ENCODE measurements at places on chromosomes 13 and 19. TPM values are rescaled to one million over a fixed set of nuclear protein-coding genes. Genes with fewer than 3 reads are reported as not detected.

GRCh38 chr13:98792321-98792720 lies 39.8 kb upstream of the SLC15A1 start:
- no peak for DNase-seq
- peaks cover 39% of the 10 kb centered on the region for H3K36me3 ChIP-seq
- no peak overlapping the region for H3K4me3 ChIP-seq
- no peaks in the 10 kb centered on the region for H3K27me3 ChIP-seq
- H3K4me1 ChIP-seq, result no peaks in the 10 kb centered on the region
- H3K27ac ChIP-seq, result no peak overlapping the region

DNA sequence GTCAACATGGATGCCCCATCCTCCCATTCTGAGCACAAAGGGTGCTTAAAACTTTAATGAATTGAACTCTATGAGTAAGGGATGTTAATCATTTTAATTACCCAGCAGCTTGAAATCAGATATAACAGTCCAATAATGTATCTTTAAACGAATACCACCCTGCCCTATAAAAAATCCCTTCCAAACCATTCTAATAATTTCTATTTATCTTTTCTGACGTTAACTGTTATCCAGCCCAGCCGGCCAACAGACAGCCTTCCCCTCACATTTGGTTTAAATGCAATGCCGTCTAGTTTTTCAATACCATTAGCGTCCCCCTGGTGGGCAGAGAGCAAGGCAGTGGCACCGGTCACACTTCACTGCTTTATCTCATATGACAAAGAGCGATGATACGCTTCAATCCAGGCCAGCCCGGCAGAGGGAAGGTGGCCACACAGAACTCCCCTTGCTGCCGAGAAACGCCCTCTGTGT lies 402.2 kb upstream of the ZNF507 start:
- H3K36me3 ChIP-seq, result no peaks in the 10 kb centered on the region
- H3K27ac ChIP-seq, result no peak overlapping the region
- no peak overlapping the region for H3K4me3 ChIP-seq
- H3K27me3 ChIP-seq, result no peaks in the 10 kb centered on the region
- H3K4me1 ChIP-seq, result no peaks in the 10 kb centered on the region

- peaks cover 16% of the 10 kb centered on the region for H3K4me1 ChIP-seq
- peak within 1 kb of the TSS; percentile 42 for H3K27ac ChIP-seq
- peaks cover 13% of the 10 kb centered on the region for H3K27me3 ChIP-seq
- no peak for DNase-seq
- H3K4me3 ChIP-seq, result peak within 1 kb of the TSS; percentile 51
- H3K36me3 ChIP-seq, result no peaks in the 10 kb centered on the region
Measured at GRCh38 chr19:17026706-17027534, at the start of gene CPAMD8. CPAMD8 (minus strand) TSS chr19:17026810; CDS start chr19:17026642, 168 bp downstream.

OSCAR gene
- total RNA-seq, result 59.5 TPM

RTBDN gene
- total RNA-seq, result not detected

- H3K4me1 ChIP-seq, result peaks cover 11% of the 10 kb centered on the region
- no peak for DNase-seq
- no peaks in the 10 kb centered on the region for H3K27me3 ChIP-seq
- H3K4me3 ChIP-seq, result no peak overlapping the region
- no peak overlapping the region for H3K27ac ChIP-seq
- no peaks in the 10 kb centered on the region for H3K36me3 ChIP-seq
Measured at GRCh38 chr13:100234006-100234405, 145.1 kb downstream of the PCCA start.

DNA sequence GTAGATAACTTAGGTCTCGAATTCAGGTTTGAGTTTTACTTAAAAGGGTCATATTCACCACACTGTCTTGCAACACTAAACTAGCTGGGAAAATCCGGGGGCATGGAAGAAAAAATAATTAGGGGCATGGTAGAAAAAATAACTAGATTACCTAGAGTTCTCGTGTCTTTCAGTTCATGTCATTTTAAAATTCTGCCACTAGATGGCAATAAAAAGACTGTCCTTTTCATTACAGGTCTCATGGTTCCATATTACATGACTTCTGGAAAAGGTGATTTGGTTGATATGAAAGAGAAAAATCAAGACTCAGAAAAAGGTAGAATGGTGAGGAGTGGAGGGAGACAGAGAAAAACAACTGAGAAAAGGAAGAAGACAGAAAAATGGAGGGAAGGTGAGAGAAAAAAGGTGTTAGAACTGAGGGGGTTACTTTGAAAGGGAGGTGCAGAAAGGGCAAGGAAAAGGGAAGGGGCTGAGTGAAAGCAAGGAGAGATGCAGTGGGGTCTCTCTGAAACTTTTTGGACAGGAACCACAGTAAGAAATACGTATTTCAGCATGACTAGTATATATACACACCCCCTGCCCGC lies 299.0 kb downstream of the KLF12 start:
- H3K27me3 ChIP-seq, result no peaks in the 10 kb centered on the region
- H3K4me3 ChIP-seq, result no peak overlapping the region
- DNase-seq, result no peak
- no peaks in the 10 kb centered on the region for H3K36me3 ChIP-seq
- no peaks in the 10 kb centered on the region for H3K4me1 ChIP-seq
- no peak overlapping the region for H3K27ac ChIP-seq

DNA sequence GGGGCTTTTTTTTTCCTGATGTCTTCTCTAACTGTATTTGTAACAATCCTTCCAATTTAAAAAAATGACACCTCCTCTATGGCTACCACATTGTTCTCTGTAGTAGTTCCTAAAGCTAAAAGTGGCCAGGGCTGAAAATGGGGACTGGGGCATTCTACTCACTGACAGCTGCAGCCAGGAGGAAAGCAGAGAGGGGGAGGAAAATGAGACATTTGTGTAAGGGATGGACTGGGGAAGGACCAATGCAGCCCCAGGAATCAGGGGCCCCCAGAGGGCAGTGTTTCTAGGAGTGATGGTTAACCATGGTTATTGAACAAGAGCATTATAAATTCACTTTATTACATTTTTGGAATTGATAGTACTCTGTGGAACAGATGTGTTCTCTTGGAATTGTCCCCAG lies 34.3 kb upstream of the C1QTNF9 start:
- no peaks in the 10 kb centered on the region for H3K36me3 ChIP-seq
- H3K27ac ChIP-seq, result no peak overlapping the region
- H3K4me1 ChIP-seq, result peaks cover 55% of the 10 kb centered on the region
- no peak for DNase-seq
- no peak overlapping the region for H3K4me3 ChIP-seq
- H3K27me3 ChIP-seq, result no peaks in the 10 kb centered on the region

DNA sequence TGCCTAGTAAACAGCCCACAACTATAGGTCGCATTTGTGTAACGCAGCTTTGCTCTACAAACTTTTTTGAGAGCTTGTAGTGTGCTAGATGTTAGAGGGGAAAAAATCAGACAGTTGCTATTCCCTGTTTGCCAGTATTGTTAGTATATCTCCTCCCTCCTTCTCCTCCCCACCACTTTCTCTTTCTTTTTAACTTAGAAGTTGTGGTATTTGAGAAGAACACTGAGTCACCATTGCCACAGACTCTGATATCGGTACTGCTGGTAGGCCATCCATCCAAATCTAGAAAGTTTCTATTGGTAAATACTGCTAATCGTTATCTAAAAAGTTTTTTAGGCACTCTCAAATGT lies 666 bp downstream of the POMP start:
- peaks cover 24% of the 10 kb centered on the region for H3K36me3 ChIP-seq
- H3K27ac ChIP-seq, result peak overlapping the region; percentile 91
- H3K4me3 ChIP-seq, result peak overlapping the region; percentile 83
- no peaks in the 10 kb centered on the region for H3K27me3 ChIP-seq

DNA sequence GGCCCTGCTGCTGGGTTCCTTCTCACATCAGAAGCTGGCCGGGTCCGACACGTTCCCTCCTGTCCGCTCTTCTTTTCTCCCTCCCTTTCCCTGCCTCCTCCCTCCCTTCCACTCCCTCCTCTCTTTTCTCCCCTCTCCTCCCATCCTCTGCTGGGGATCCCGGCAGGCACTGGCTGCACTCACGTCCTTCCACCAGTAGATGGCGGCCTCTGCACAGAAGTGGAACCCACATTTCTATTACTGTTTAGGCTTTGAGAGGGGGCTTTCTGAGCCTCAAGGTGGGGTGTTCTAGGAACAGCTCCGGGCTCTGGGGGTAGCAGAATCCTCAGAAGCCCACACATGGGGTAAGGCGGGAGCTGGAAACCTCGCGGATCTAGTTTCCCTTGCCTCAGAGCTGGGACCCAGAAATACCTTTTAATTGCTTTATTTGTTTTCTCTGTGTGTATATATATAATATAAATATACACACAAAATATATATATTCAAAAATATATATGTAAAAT lies 294.2 kb downstream of the ZNF536 start:
- no peak for DNase-seq
- H3K27ac ChIP-seq, result no peak overlapping the region
- peaks cover 30% of the 10 kb centered on the region for H3K27me3 ChIP-seq
- no peaks in the 10 kb centered on the region for H3K4me1 ChIP-seq

DNA sequence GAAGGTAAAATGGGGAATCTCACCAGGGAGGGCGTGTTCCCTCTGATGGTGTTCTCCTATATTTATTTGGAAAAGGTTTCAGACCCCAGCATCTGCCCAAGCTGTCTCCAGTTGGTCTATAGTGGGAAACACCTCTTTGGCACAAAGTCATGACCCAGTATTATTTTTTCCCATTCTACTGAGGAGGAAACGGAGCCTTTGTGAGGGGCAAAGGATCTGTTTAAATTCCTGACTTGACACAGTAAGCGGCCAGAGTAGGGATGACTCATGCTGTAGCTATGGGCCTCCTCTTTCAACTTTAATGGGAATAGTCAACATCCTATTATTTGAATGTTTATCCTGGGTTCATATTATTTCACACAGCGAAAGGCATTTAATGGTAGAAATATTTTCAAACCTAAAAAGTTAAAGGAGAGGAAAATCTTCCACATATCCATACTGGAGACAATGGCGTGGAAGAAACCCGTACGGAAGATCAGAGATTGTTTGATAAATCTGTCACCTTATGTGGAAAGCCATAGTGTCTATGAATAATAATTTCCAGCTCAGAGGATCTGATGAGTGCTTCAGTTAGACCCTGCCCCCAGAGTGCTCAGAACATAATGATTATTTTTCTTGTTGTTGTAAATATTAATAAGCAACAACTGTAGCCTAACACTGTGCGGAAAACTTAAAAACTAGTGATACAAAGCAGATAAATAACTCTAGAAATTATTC lies 126.0 kb downstream of the FOXO1 start:
- H3K27me3 ChIP-seq, result no peaks in the 10 kb centered on the region
- no peaks in the 10 kb centered on the region for H3K4me1 ChIP-seq
- H3K36me3 ChIP-seq, result no peaks in the 10 kb centered on the region
- no peak overlapping the region for H3K4me3 ChIP-seq
- DNase-seq, result no peak
- no peak overlapping the region for H3K27ac ChIP-seq

KIR3DL1 gene
- 0.23 TPM for total RNA-seq

MIER2 gene
- 43.1 TPM for total RNA-seq

ZNF99 gene
- 0.09 TPM for total RNA-seq

GRCh38 chr19:30672926-30673325 lies 300.7 kb downstream of the ZNF536 start:
- no peaks in the 10 kb centered on the region for H3K36me3 ChIP-seq
- no peak for DNase-seq
- no peak overlapping the region for H3K27ac ChIP-seq
- no peaks in the 10 kb centered on the region for H3K4me1 ChIP-seq
- peaks cover 27% of the 10 kb centered on the region for H3K27me3 ChIP-seq
- no peak overlapping the region for H3K4me3 ChIP-seq

DNA sequence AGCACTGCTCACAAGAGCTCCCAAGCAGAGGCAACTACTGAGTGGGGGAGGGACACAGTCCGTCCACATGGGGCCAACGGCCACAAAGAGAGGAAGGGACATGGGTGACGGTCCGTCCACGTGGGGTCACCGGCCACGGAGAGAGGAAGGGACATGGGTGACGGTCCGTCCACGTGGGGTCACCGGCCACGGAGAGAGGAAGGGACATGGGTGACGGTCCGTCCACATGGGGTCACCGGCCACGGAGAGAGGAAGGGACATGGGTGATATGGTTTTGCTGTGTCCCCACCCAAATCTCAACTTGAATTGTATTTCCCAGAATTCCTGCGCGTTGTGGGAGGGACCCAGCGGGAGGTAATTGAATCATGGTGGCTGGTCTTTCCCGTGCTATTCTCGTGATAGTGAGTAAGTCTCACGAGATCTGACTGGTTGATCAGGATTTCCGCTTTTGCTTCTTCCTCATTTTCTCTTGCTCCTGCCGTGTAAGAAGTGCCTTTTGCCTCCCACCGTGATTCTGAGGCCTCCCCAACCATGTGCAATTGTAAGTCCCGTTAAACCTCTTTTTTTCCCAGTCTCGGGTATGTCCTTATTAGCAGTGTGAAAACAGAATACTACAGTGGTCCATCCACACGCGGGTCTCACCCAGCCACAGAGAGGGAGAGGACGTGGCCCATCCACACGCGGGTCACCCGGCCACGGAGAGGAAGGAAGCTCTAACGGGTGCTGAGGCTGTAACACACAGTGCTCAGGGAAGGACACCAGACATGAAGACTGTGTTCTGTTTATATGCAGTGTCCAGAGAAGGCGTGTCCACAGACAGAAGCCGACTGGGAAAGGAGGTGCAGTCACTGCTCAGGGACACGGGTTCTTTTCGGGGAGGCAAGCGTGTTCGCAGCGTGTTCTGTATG lies 48.5 kb downstream of the GAS6 start:
- no peak overlapping the region for H3K27ac ChIP-seq
- H3K36me3 ChIP-seq, result no peaks in the 10 kb centered on the region
- peak overlapping the region; percentile 38 for H3K4me3 ChIP-seq
- peaks cover 43% of the 10 kb centered on the region for H3K4me1 ChIP-seq
- H3K27me3 ChIP-seq, result no peaks in the 10 kb centered on the region

DNA sequence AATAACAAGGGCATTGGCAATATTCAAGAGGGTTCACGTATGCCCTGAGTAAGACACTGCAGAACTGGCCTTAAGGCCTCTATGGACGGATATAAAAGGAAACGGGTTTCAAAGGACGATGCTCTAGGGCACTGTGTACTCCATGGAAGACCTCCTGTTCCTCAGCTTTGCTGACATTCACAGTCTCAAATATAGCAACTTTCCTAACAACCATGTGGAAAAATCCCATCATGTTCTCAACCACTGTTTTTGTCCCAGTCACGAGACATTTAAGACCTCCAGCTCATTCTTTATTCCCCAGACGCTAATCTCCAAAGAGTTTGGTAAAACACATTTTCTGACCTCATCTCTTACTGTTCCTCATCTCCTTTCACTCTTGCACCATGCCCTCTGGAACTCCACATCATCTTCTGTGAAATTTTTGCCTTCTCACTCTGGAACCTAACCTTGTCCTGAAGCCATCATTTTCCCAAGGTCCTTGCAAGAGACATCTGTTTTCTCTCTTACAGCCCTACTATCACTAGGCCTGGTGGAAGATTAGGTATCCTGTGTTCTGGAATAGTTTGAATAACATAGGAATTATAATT lies 37.6 kb downstream of the SPRY2 start:
- H3K27me3 ChIP-seq, result no peaks in the 10 kb centered on the region
- no peak overlapping the region for H3K27ac ChIP-seq
- DNase-seq, result no peak
- no peaks in the 10 kb centered on the region for H3K36me3 ChIP-seq

All from upper lobe of right lung (tissue), 1 donor.